ENCODE measurements at places on chromosomes 6 and 20.

DNA sequence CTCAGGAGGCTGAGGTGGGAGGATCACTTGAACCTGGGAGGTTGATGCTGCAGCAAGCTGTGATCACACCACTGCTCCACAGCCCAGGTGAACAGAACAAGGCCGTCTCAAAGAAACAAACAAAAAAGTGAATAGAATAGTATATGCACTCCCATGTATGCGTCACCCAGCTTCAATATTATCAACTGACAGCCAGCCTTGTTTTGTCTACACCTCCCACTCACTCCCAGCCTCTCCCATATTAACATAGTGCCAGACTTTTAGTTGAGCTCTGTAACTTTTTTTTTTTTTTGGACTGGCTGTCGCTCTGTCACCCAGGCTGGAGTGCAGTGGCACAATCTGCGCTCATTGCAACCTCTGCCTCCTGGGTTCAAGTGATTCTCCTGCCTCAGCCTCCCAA lies 18.1 kb upstream of the ILRUN start:
- H3K27me3 ChIP-seq = no peaks in the 10 kb centered on the region
- no peak overlapping the region for H3K27ac ChIP-seq
- H3K36me3 ChIP-seq = no peaks in the 10 kb centered on the region
- H3K4me1 ChIP-seq = no peaks in the 10 kb centered on the region

DNA sequence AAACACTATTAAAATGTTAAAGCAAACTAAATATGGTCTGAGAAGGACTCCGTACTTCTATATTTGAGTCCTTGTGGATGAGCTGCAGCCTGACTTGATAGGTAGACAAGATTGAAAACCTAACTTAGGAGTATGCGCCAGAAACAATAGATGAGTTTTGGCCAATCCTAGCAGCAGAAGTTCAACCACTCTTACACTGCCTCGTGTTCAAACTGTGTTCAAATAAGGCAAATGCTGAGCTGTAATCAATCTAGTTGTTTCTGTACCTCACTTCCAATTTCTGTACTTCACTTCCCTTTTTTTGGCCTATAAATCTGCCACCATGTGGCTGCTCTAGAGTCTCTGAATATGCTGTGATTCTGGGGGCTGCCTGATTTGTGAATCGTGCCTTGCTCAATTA lies 13.2 kb upstream of the SERINC1 start:
- H3K4me1 ChIP-seq = no peaks in the 10 kb centered on the region
- H3K27ac ChIP-seq = no peak overlapping the region
- H3K27me3 ChIP-seq = no peaks in the 10 kb centered on the region

GRCh38 chr6:163603395-163603794 lies 188.9 kb downstream of the QKI start:
- H3K36me3 ChIP-seq = no peaks in the 10 kb centered on the region
- H3K27ac ChIP-seq = no peak overlapping the region
- H3K27me3 ChIP-seq = no peaks in the 10 kb centered on the region
- no peak for DNase-seq
- H3K4me3 ChIP-seq = no peak overlapping the region
- H3K4me1 ChIP-seq = no peaks in the 10 kb centered on the region

GRCh38 chr6:28747631-28748157 lies 176.1 kb downstream of the TRIM27 start:
- no peaks in the 10 kb centered on the region for H3K4me1 ChIP-seq
- H3K4me3 ChIP-seq = peak overlapping the region; percentile 41
- no peaks in the 10 kb centered on the region for H3K36me3 ChIP-seq
- peak; percentile 84 for DNase-seq
- no peak overlapping the region for H3K27ac ChIP-seq

DNA sequence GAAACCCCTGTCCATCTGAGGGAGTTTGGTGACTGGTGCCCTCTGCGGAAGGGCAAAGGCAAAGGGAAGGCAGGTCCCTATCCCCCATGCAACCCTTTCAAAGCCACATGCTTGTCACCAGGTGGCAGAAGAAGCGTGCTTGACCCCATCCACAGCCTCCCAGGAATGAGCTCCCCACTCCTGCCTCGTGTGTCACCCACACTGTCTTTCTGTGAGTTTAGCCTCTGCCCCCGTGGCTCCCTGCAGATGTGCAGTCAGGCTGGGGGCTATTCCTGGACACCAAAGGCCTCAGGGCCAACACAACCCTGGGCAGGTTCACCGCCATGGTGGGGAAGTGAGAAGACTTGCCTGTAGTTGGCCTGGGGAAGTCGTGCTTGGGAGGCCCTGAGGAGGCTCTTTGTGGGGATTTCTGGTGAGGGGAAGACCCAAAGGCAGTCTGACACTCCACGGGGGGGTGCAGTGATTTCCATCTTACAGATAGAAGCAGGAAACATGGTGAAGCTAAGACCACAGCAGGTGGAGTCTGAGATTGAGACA lies 16.6 kb upstream of the PCMTD2 start:
- H3K4me3 ChIP-seq = no peak overlapping the region
- H3K27ac ChIP-seq = no peak overlapping the region
- H3K4me1 ChIP-seq = no peaks in the 10 kb centered on the region
- H3K36me3 ChIP-seq = no peaks in the 10 kb centered on the region
- no peak for DNase-seq
- peaks cover 4% of the 10 kb centered on the region for H3K27me3 ChIP-seq

- peak; percentile 34 for DNase-seq
- peaks cover 22% of the 10 kb centered on the region for H3K4me1 ChIP-seq
- H3K27me3 ChIP-seq = no peaks in the 10 kb centered on the region
- H3K36me3 ChIP-seq = no peaks in the 10 kb centered on the region
- peak overlapping the region; percentile 59 for H3K27ac ChIP-seq
Measured at GRCh38 chr6:158211273-158212055, 43.3 kb downstream of the GTF2H5 start.

DNA sequence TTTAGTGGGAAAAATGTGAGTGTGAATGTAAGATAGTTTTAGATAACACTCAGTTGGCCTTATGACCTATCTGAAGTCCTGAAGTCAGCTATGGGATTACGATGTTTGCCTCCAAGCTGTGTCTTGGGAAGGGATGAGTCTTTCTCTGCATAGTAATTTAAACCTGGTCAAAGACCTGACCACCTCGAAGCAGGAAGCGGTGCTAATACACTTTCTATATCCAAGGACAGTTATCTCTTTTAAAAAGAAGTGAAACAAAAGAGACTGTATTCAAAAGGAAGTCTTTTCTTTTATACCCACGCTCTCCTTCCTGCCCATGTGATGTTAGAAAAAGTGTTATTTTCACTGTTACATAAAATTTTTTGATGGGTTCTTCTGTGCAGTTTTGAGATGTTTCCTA lies 94.9 kb downstream of the JARID2 start:
- no peak for DNase-seq
- H3K36me3 ChIP-seq = no peaks in the 10 kb centered on the region
- no peak overlapping the region for H3K4me3 ChIP-seq
- H3K27me3 ChIP-seq = no peaks in the 10 kb centered on the region
- H3K4me1 ChIP-seq = peaks cover 7% of the 10 kb centered on the region

- peaks cover 4% of the 10 kb centered on the region for H3K4me1 ChIP-seq
- H3K27me3 ChIP-seq = peaks cover 99% of the 10 kb centered on the region
- DNase-seq = no peak
Measured at GRCh38 chr6:99606656-99607415, at the start of gene PRDM13. Gene PRDM13, plus strand, starts transcription at chr6:99606833. Its CDS starts 202 bp downstream, at chr6:99607035.

GRCh38 chr6:141957271-141957670 lies 175.5 kb upstream of the GJE1 start:
- no peak for DNase-seq
- H3K27ac ChIP-seq = no peak overlapping the region

DNA sequence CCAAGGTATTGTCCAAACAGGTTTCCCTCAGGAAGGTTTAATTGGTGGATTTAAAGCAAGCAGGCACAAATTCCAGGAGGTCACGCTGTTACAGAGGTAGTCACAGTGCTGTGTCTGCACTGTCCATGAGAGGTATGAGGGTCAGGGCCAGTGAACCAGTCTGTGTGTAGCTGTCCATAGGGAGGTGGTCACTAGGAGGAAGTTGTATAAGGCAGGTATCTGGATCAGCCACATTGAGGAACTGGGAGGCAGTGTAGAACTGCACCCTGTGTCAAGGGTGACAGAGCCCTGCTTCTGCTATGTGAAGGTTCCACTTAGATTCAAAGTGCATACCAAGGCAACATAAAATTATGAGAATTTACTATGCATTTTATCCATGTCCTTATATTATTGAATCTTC lies 73.3 kb downstream of the MAP3K4 start:
- H3K27ac ChIP-seq = no peak overlapping the region
- DNase-seq = no peak
- no peaks in the 10 kb centered on the region for H3K27me3 ChIP-seq
- H3K4me1 ChIP-seq = no peaks in the 10 kb centered on the region

GRCh38 chr6:142868917-142869316 lies 76.1 kb downstream of the HIVEP2 start:
- H3K4me1 ChIP-seq = peaks cover 12% of the 10 kb centered on the region
- DNase-seq = no peak
- H3K27me3 ChIP-seq = no peaks in the 10 kb centered on the region
- no peak overlapping the region for H3K4me3 ChIP-seq

GRCh38 chr20:33079259-33079658 lies at the start of gene BPIFB4:
Gene BPIFB4, plus strand, starts transcription at chr20:33079643. Its CDS starts 1,884 bp downstream, at chr20:33081527.
- H3K36me3 ChIP-seq = no peaks in the 10 kb centered on the region
- no peak within 1 kb of the TSS for H3K4me3 ChIP-seq
- no peaks in the 10 kb centered on the region for H3K4me1 ChIP-seq
- H3K27ac ChIP-seq = no peak within 1 kb of the TSS

DNA sequence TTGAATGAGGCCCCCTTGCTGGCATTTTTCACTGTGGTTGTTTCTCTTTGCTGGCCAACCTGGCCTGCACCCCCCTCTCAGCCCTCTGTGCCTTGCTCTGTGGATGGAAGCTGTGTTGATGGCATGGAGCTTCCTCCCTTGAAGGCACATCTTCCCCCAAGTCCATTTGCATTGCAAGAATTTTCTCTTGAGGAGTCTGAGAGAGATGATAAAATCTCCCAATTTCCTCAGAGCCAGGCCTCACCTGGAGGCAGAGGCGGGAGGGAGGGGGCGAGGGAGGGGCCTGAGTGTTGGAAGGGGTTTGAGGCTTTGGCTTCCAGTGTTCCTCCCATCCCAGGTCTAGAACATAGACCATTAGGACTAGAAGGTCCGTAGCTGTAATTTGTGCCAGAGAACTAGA lies 175.1 kb downstream of the SCP2D1 start:
- H3K27ac ChIP-seq = no peak overlapping the region
- no peaks in the 10 kb centered on the region for H3K36me3 ChIP-seq
- no peaks in the 10 kb centered on the region for H3K27me3 ChIP-seq
- no peak overlapping the region for H3K4me3 ChIP-seq

- H3K27ac ChIP-seq = no peak overlapping the region
- no peaks in the 10 kb centered on the region for H3K4me1 ChIP-seq
- no peaks in the 10 kb centered on the region for H3K27me3 ChIP-seq
- no peaks in the 10 kb centered on the region for H3K36me3 ChIP-seq
Measured at GRCh38 chr20:22099348-22099747, 393.9 kb downstream of the PAX1 start.

DNA sequence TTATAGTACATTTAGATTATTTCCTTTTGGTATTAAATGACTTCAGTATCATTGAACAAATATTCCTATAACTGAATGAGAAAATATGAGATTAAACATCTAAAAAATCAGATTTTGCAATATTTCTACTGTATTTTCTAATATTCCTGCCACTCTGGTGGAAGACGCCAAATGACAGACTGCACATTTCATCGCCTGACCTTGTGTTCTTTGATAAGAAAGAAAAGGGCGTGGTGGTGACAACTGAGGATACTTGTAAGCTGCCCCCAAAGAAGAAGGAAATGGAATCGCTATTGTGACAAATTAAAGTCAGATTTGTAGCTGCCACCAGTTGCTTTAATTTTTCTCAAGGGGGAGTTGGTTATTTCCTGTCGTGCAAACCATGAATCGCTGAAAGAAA lies 131.3 kb downstream of the MTFR2 start:
- DNase-seq = no peak
- no peak overlapping the region for H3K4me3 ChIP-seq
- no peaks in the 10 kb centered on the region for H3K36me3 ChIP-seq
- H3K27ac ChIP-seq = no peak overlapping the region
- H3K4me1 ChIP-seq = peaks cover 3% of the 10 kb centered on the region

GRCh38 chr6:38064431-38064830 lies 244.9 kb downstream of the ZFAND3 start:
- H3K27me3 ChIP-seq = no peaks in the 10 kb centered on the region
- no peak overlapping the region for H3K27ac ChIP-seq
- no peaks in the 10 kb centered on the region for H3K4me1 ChIP-seq
- DNase-seq = peak; percentile 49
- H3K4me3 ChIP-seq = no peak overlapping the region

DNA sequence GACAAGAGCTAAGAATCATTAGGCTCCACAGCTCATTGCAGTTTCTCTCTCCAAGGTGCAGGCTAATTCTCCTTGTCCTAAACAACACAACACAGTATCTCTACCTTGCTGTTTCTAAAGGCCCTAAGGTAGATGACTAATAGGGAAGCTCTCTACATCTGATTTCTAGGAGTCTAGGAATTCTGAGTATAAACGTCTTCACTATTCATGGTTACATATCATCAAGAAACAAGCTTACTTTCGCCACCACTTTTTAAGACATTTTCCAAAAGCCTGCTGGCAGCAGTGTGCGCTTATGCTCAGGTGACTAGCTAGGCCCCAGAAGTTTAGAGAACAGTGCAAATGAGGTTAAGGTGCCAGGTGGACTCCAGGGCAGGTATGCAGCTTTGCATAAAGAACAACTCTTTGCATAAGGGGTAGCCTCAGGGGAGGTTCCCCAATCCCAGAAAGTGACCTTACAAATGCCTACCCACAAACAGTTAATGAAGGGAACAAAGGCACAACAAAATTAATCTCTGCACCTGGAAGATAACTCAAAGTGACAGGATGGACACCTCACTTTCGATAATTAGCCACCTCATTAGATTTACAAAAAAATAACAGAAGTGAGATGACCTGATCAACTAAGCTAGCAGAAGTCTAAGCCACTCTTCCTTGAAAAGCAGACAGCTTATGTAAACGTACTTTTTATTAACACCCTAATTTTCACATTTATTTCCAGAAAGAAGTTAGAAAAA lies 20.1 kb downstream of the B4GALT5 start:
- no peaks in the 10 kb centered on the region for H3K36me3 ChIP-seq
- no peak for DNase-seq
- peaks cover 24% of the 10 kb centered on the region for H3K4me1 ChIP-seq
- H3K27me3 ChIP-seq = no peaks in the 10 kb centered on the region
- no peak overlapping the region for H3K27ac ChIP-seq

GRCh38 chr20:3106185-3106584 lies 21.7 kb upstream of the AVP start:
- H3K4me3 ChIP-seq = no peak overlapping the region
- DNase-seq = no peak
- no peaks in the 10 kb centered on the region for H3K4me1 ChIP-seq
- no peaks in the 10 kb centered on the region for H3K36me3 ChIP-seq

DNA sequence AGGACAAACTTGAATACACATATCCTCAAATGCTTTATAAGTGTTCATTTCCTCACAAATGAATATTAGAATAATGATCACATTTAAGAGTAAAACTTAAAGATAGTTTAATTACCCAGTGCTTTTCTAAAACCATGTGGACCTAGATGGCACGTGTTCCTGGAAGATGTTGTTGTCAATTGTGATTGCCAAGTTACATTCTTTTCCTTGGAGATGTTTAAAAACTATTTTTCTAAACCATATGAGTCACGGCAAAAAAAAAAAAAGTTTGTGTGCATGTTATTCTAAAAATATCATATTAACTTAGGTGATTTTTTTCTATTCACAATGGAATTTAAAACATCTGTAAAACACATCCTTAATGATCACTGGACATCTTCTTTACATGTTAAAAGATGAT lies 51.1 kb downstream of the RCAN2 start:
- H3K27ac ChIP-seq = no peak overlapping the region
- no peaks in the 10 kb centered on the region for H3K4me1 ChIP-seq
- no peak overlapping the region for H3K4me3 ChIP-seq
- H3K36me3 ChIP-seq = no peaks in the 10 kb centered on the region

Measured in astrocyte (in vitro differentiated cells and primary cell).